ENCODE measurements at places on chromosomes 12 and 14. TPM values are rescaled to one million over a fixed set of nuclear protein-coding genes. Genes with fewer than 3 reads are reported as not detected.

NPFF gene
- not detected for total RNA-seq

AKT1 gene
- 113 TPM for total RNA-seq

CEBPE gene
- 0.34 TPM for total RNA-seq

PUS7L gene
- 12.6 TPM for total RNA-seq

SLCO1B1 gene
- total RNA-seq, result not detected

ERH gene
- total RNA-seq, result 371 TPM

MYBPC1 gene
- total RNA-seq, result not detected

SYNDIG1L gene
- total RNA-seq, result not detected

ADAM21 gene
- not detected for total RNA-seq

GLS2 gene
- total RNA-seq, result 4.7 TPM

C12orf60 gene
- total RNA-seq, result 2.6 TPM

TAS2R10 gene
- not detected for total RNA-seq

FICD gene
- total RNA-seq, result 2.3 TPM

PGF gene
- total RNA-seq, result not detected

SVOP gene
- total RNA-seq, result not detected

IKZF4 gene
- 17.0 TPM for total RNA-seq

ENDOU gene
- not detected for total RNA-seq

OR10AD1 gene
- total RNA-seq, result not detected

PSMA3 gene
- 252 TPM for total RNA-seq

MYO1A gene
- 4.7 TPM for total RNA-seq

AICDA gene
- not detected for total RNA-seq

MRPL51 gene
- total RNA-seq, result 440 TPM

RTL1 gene
- not detected for total RNA-seq

SOAT2 gene
- total RNA-seq, result 0.35 TPM

CMA1 gene
- total RNA-seq, result not detected

TMTC2 gene
- 6.7 TPM for total RNA-seq

FGD6 gene
- 1.8 TPM for total RNA-seq

RFLNA gene
- not detected for total RNA-seq

AMIGO2 gene
- total RNA-seq, result 11.8 TPM

CCT2 gene
- total RNA-seq, result 238 TPM

EPYC gene
- total RNA-seq, result not detected

PLCZ1 gene
- not detected for total RNA-seq

PROX2 gene
- 0.23 TPM for total RNA-seq

RPL10L gene
- not detected for total RNA-seq

HECTD1 gene
- total RNA-seq, result 75.5 TPM
